Prostate gland (tissue), 2 donors: ENCODE measurements at places on chromosomes 1 and 21. TPM values are rescaled to one million over a fixed set of nuclear protein-coding genes. Genes with fewer than 3 reads are reported as not detected.

TMEM269 gene
- total RNA-seq, result 0.14 TPM

DNA sequence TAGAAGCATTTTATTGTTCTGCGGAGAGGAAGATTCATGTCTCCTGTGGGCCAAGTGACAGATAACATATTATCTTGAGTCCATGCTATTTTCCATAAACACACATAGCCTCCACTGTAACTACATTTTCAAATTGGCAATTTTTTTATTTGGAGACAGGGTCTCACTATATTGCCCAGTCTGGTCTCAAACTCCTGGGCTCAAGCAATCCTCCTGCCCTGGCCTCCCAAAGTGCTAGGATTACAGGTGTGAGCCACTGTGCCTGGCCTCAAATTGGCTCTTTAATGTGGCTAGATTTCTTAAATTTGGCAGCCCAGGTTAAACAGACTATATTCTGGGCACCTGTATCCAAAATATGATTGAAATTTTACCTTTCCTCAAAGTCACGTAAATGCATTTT is 13.8 kb downstream of the NOS1AP start:
- no peaks in the 10 kb centered on the region for H3K4me1 ChIP-seq
- no peak overlapping the region for H3K4me3 ChIP-seq
- H3K27me3 ChIP-seq, result no peaks in the 10 kb centered on the region
- no peak for DNase-seq
- H3K27ac ChIP-seq, result no peak overlapping the region
- H3K36me3 ChIP-seq, result no peaks in the 10 kb centered on the region

OR2L8 gene
- 2.4 TPM for total RNA-seq

DNA sequence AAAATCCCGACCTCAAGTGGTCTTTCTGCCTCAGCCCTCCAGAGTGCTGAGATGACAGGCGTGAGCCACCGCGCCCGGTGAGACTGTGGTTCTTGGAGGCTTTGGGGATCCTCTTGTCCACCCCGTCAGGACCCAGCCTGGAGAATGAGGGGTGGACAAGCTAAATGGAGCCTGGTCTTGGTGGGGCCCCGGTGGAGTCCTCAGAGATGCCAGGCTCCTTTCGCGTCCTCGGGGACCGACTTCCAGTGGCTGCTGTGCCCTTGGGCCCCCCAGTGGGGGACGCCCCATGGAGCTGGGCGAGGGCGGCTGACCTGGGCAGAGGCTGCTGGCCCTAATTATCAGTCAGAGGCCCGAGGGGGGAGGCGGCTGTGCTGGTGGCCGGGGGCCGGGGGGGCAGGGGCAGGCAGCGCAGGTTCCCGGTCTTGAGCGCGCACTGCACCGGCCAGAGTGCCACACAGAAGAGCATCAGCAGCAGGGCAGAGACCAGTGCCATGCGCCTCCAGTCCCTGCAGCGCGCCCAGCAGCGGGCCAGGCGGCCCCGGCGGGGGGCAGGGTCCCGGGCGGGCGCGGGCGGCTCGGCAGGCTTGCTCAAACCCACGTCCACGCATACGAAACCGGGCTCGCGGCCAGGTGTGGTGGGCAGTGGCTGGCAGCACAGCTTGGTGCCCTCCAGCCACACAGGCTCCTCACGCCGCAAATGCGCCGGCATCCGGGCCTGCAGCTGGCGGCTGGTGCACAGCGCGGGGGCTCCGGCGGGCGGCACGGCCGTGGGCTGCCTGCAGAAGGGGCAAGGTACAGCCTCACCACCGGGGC is 2.4 kb downstream of the RNF223 start:
- no peak overlapping the region for H3K27ac ChIP-seq
- peaks cover 2% of the 10 kb centered on the region for H3K4me1 ChIP-seq
- H3K36me3 ChIP-seq, result no peaks in the 10 kb centered on the region
- no peak overlapping the region for H3K4me3 ChIP-seq
- no peaks in the 10 kb centered on the region for H3K27me3 ChIP-seq
- DNase-seq, result no peak
